ENCODE measurements at places on chromosomes 5 and 9. TPM values are rescaled to one million over a fixed set of nuclear protein-coding genes. Genes with fewer than 3 reads are reported as not detected.

GRCh38 chr5:34652914-34653313 is 3.2 kb upstream of the RAI14 start:
- no peak for DNase-seq

GRCh38 chr5:38790891-38791290 is 54.9 kb upstream of the OSMR start:
- no peak for DNase-seq

GRCh38 chr5:7857926-7858632 is 7.1 kb upstream of the CFAP90 start:
- DNase-seq: no peak

DNA sequence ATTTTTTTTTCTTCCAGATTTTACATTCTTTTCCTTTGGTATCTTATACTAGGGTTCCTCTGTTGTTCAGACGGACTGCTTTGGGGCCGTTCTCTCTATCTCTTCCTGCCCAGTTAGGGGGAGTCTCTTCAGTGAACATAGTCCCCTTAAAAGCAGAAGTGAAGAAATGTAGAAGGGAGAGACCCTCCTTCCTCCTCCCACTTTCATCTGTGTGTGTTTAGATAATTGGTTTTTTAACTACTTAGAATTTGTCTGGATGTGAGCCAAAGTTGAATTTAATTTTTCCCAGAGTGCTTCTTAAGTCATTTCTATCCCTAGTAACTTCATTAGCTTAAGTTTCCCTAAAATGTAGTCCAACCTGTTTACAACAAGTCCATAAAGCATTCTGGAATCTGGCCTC is 167.5 kb downstream of the HACD4 start:
- no peak for DNase-seq

SLC1A3 gene
- total RNA-seq: not detected

OR1J2 gene
- not detected for total RNA-seq

TICAM2 gene
- not detected for total RNA-seq

AP3S1 gene
- 17.2 TPM for total RNA-seq
